ENCODE measurements at places on chromosomes 12 and 14.

DNA sequence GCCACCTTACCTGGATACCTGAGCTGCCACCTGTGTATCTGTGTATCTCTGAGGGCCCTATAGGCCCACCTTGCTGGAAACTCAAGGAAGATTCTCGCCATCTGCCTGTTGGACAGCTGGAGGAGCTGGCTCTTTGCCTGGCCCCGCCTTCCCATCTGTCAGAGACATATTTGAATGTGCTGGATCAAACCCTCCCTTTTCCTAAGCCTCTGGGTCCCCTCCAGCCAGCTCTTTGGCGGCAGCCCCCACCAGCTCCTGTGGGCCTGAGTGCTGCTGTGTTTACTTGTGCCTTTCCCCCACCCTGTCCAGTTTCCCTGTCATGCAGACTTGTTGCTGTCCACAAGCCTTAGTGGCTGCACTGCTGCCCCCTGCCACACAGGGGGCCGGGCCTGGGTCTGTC, 55.9 kb upstream of the SRSF5 start:
- no peak for DNase-seq
- H3K27me3 ChIP-seq = no peaks in the 10 kb centered on the region
- H3K27ac ChIP-seq = no peak overlapping the region
- no peak overlapping the region for H3K4me3 ChIP-seq

- no peak overlapping the region for H3K4me3 ChIP-seq
- peaks cover 8% of the 10 kb centered on the region for H3K4me1 ChIP-seq
- H3K27me3 ChIP-seq = no peaks in the 10 kb centered on the region
- no peak overlapping the region for H3K27ac ChIP-seq
- no peaks in the 10 kb centered on the region for H3K36me3 ChIP-seq
- no peak for DNase-seq
These were observed 4.9 kb downstream of the PPP1R3E start for GRCh38 chr14:23297611-23298277.

DNA sequence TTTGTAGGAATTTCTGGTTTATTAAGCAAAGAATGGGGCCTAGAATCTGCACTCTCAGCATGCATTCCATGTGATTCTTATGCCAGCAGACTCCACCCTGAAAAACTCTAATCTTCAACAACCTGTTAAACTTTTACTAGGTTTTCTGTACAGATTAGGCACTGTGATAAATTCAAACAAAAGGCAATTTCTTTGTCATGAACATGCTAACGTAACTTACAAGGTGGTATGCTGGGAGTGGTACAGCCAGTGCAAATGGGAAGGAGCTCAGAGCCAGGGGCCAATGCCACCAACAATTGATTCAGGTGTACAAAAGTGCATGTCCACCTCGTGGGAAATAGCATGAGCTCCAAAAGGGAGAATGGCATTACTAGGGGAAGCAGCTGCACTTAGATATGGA, 83.0 kb downstream of the PPFIBP1 start:
- no peaks in the 10 kb centered on the region for H3K36me3 ChIP-seq
- H3K4me1 ChIP-seq = peaks cover 10% of the 10 kb centered on the region

- no peaks in the 10 kb centered on the region for H3K36me3 ChIP-seq
- H3K4me3 ChIP-seq = no peak overlapping the region
- no peak overlapping the region for H3K27ac ChIP-seq
- no peaks in the 10 kb centered on the region for H3K4me1 ChIP-seq
These were observed 6.7 kb downstream of the HOXC5 start for GRCh38 chr12:54039417-54040147.

GRCh38 chr14:21867541-21867940, 193.9 kb upstream of the OR4E1 start:
- 0 out of 2 replicates have a peak, but pooled peaks cover 6% of the 10 kb centered on the region for H3K4me1 ChIP-seq
- no peak for DNase-seq
- H3K4me3 ChIP-seq = no peak overlapping the region
- no peaks in the 10 kb centered on the region for H3K36me3 ChIP-seq

DNA sequence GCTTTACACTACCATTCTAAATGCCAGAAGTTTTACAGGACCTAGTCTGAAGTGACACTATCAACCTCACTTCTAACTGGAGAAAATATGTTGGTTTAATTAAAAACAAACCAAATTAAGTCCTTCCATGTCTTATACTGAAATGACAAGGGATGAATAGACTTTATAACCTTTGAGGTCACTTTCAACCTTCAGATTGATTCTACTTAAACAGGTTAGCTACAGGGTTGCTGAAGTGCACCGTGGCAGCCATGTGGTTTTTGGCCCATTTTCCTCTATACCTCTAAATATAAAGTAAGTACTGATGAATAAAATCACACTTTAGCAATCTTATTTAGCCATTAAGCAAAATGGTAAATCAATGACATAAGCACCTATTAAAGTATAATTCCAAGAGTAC, 3.9 kb downstream of the SLC38A2 start:
- H3K27me3 ChIP-seq = no peaks in the 10 kb centered on the region
- peak overlapping the region; percentile 97 for H3K27ac ChIP-seq
- H3K4me3 ChIP-seq = peak overlapping the region; percentile 94
- DNase-seq = no peak
- H3K36me3 ChIP-seq = peaks cover 78% of the 10 kb centered on the region

GRCh38 chr12:124721501-124722162, 142.0 kb downstream of the SCARB1 start:
- peaks cover 40% of the 10 kb centered on the region for H3K4me1 ChIP-seq
- H3K27me3 ChIP-seq = no peaks in the 10 kb centered on the region
- peak overlapping the region; percentile 75 for H3K27ac ChIP-seq

Measured in PC-9 (cell line).